ENCODE measurements at places on chromosomes 13 and 19.

- peak; percentile 51 for DNase-seq
Measured at GRCh38 chr13:112767506-112768471, 78.0 kb downstream of the ATP11A start.

DNA sequence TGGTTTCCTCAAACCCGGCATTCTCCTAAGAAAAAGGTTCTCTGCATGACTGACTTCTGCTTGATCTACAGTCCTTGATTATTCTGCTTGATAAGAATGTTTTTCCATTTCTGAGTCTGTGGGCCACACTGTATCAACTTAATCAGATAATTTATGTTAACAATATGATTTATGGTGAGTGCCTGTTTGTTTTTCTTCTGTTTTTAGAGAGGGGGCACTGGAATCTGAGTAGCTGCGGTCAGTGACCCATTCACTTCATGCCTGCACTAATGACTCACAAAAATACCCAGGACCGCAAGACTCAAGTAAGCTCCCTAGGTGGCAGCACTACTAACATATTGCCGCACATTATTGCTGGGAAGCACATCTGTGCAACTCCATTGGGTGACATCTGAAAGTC is 542.3 kb upstream of the ATXN8OS start:
- DNase-seq, result no peak

GRCh38 chr19:36528921-36529518 is 949 bp upstream of the ZNF260 start:
- no peak for DNase-seq

DNA sequence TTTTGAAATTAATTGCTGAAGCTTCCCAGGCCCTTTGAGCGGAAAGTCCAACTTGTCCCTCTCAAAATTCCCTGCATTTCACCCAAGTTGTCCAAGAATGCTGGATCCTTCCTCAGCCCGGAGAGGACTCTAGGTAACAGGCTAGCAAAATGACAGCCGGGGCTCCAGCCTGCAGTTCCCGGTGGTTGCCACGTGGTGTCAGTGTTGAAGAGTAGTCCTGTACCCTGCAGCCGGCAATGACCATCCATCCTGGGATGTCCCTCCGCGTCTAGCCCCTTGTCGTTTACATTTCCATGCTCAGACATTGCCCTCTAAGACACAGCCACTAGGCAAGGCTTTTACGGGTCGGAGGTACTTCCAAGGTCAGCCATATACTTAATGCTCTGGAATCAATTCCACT is 31.4 kb upstream of the MTIF3 start:
- no peak for DNase-seq

DNA sequence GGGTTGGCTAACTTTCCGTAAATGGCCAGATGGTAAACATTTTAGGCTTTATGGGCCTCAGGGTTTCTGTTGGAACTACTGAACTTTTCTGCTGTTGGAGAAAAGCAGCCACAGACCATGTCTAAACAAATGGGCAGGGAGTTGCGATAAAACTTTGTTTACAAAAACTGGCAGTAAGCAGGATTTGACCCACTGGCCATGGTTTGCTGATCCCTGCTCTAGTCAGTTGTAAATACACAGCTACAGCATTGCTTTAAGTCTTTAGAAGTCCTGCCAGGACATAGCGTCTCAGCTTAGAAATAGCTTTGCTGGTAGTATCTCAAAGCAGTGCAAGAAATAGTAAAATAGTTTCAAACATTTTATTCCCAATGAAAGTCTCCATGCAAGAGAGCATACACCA is 88.4 kb downstream of the NALCN start:
- no peak for DNase-seq

GRCh38 chr13:107764046-107764445 is 451.3 kb downstream of the LIG4 start:
- no peak for DNase-seq

DNA sequence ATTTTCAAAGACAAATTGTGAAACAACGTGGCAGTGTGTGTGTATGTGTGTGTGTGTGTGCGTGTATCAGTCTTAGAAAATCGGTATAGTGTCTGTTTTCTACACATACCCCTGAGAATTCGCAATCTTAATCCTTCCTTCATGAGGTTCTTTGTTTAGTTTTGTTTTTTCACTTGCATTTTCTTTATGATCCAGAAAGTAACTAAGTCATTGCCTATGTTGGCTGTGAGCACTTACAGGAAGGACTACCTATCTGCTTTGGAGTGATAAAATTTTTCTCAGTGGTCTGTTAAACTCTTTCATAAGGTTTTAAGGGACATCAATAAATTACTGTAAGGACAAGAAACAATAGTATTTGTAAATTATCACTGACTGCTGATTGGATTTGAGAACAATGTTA is 1587.1 kb downstream of the PCDH9 start:
- DNase-seq, result no peak

DNA sequence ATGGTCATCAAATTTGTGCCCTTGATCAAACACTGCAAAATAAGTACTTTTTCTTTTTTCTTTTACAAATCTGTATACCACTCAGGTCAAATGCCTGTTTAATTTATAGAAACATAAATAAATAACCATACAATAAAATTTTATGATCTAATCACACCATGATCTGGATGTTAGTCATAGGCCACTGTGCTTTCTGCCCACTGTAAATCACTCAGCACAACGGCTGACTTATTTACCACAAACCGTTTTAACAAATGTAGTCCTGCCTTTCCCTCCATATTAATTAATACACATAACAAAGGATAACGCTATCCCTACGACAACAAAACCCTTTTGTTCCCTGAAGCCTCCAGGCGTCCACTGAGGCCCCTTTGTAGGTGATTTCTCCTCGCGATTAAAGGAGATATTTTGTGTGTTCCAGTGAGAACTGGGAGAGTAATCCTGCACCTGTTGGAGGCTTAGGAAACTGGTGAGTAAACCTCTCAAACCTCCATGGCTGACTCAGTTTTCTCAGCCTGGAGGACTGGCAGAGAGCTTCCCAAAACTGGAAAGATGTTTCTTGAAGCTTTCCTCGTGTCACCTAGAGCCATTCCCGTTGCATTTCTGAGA is 477.1 kb upstream of the SGCG start:
- DNase-seq, result no peak

DNA sequence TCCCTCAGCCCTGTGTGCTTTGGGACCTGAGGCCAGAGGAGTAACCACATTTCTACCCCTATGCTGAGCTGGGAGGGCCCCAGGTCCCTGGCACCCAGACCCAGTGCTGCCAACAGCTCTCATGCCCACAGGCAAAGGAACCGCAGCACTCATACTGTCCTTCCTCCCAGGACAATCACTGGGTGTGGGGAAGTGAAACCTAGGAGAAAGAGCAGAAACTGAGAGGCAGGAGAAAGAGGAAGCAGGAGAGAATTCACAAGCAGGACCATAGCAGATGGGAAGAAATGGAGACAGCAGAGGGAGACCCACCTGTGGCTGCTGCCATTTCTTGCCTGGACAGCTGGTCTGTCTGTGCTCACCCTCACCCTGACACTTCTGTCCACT is 18.9 kb downstream of the CCDC97 start:
- no peak for DNase-seq

- no peak for DNase-seq
Measured at GRCh38 chr13:97279913-97280312, 57.8 kb downstream of the MBNL2 start.

DNA sequence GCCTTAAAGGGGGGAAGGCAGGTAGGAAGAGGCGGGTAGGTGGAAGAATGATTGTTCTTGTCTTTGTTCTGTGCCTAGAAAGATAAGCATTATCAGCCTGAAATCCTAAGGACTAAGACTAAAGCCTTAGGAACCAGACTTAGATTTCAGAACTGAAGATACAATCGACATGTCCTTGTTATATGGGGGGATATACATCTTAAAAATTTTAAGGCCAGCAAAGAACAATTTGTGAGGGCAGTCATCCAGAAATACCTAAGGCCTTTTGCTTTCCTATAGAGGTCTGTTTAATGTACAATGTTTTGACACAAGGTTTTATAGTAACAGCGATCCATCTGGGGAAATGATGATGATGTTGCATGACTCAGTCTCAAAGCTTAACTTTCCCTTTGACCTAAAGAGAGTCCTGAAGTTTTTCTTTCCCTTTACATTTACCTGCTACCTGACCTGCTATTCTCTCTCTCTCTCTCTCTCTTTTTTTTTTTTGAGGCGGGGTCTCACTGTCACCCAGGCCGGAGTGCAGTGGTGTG is 20.2 kb upstream of the CEACAM6 start:
- no peak for DNase-seq

DNA sequence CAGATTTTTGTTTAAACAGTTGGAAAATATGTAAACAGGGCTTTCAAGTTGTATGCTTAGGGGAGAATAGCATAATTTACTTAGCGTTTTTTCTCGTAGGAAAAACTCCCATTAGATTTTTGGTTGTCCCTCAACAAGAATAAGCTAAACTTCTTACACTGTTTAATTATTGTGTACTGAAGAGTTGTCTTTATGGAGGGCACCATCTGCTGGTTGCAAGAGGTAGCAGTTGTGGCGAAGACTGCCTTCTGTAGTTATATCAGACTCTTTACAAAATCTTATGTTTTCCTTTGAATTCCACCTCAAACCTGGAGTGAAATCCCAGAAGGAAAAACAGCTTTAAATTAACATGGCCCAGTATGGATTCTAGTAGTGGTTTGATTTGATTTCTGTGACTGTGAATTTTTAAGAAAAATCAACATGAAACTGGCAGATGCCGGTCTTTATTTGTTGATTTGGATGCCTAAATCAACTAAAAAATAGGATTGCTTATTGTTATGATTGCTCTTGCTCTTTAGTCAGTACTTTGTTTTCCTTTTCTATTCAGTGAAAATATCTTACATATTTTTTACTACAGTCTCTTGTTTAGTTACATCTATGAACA is 53.4 kb downstream of the PDS5B start:
- DNase-seq, result peak; percentile 65

DNA sequence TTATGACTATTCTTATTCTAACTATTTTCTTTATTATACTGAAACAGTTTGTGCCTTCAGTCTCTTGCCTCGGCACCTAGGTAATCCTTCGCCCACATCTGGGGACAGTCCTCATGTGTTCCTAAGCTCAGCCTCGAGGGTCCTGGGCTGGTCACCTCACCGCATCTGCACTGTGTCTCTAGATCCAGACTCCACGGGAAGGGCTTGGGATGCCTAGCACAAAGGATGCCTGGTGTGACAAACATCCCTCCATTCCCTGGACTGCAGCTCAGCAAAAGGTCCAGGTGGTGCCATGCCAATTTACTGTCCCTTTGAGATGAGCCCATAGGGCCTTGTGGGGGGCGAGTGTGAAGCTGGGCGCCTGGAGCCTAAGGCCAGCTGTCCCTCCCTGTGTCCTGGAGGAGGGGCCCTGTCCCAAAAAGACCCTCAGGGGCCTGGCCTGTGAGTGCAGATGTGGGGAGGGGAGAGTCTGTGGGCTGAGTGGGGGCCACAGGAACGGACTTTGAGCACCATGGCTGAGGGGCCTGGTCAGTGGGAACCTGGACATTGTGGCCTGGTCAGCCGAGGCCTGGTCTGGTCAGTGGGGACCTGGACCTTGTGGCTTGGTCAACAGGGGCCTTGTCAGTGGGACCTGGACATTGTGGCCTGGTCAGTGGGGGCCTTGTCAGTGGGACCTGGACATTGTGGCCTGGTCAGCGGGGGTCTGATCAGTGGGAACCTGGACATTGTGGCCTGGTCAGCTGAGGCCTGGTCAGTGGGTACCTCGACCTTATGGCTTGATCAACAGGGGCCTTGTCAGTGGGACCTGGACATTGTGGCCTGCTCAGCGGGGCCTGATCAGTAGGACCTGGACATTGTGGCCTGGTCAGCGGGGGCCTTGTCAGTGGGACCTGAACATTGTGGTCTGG is 45.1 kb upstream of the TPM4 start:
- no peak for DNase-seq

- DNase-seq, result no peak
Measured at GRCh38 chr13:21517576-21517975, 58.5 kb upstream of the ZDHHC20 start.

DNA sequence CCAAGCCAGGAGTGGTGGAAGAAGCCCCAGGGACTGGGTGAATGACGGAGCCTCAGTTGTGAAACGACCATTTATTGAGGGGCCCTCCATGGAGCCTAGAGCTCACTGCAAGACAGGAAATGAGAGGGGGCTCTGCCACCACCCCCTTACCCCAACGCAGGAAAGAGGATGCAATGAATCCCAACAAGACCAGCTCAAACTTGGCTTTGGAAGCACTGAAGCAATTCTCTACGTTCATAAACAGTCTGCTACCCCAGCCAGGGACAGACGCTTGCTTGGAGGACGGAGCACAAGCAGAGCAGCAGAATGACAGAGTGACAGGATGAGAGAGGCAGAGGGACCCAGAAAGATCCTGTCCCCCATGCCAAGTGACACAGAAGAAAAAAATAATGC is 1.0 kb downstream of the PRKACA start:
- DNase-seq, result no peak

- no peak for DNase-seq
Measured at GRCh38 chr19:11685676-11686650, 52.8 kb downstream of the ZNF823 start.

GRCh38 chr19:40407714-40408597 is 5.2 kb downstream of the PRX start:
- DNase-seq, result no peak

DNA sequence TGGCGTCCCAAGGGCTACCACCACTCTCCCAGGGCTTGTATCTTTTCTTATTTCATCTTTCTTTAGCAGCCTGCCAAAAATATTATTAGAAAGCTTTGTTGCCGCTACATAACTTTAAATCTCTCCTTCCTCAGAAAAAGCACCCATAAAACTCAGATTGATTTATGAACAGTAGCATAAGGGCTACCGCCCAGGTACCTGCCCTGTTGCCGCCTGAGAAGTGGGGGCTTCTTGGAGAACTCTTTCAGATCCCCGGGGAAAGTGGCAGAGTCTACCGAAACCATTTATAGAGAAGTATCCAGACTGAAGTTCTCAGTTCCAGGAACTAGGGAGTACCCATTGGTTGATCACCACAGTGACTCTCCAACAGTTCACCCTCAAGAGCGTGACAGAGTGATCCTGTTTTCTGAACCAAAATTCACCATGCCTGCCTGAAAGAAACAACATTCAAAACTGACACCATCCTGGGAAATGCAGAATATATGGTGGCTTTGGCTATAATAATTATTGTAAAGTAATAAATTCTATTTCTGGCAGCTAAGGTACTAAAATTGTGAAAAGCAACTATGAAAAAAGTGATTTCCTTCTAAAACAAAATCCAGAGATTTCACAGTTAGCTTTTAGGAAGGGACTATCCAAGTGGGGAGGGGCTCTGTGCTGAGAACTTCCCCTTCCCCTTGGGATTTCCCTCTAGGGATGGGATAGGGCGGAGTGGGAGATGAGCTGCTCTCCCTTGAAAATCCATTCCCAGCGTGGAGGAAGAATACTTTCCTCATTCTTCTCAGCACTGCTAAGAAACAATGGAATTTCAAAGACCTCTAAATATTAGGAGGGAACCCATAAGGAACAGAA is 877 bp upstream of the N4BP2L1 start:
- no peak for DNase-seq

- no peak for DNase-seq
Measured at GRCh38 chr13:53847502-53847901, 818.9 kb downstream of the OLFM4 start.

DNA sequence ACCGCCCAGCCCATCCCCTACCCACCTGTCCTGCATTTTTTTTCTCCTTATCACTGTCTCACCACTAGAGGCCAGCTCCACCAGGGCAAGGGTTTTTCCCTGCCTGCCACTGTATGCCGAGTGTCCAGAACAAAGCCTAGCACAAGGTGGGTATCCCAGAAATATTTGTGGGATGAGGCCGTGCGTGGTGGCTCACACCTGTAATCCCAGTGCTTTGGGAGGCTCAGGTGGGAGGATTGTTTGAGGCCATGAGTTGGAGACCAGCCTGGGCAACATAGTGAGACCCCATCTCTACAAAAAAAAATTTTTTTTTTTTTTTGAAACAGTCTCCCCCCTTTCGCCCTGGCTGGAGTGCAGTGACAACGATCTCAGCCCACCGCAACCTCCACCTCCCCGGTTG is 2.9 kb upstream of the MRI1 start:
- DNase-seq, result no peak

GRCh38 chr13:59444210-59444857 is 719.4 kb downstream of the DIAPH3 start:
- no peak for DNase-seq
